NCI-H1436 (cell line): ENCODE measurements at places on chromosomes 1 and 21.
A peak's percentile ranks its signal among the peaks of the same experiment; 100 is the strongest.

GRCh38 chr21:45384656-45385548 is 20.1 kb upstream of the COL18A1 start:
- DNase-seq: no peak

- no peak for DNase-seq
These were observed 8.7 kb downstream of the GNAT2 start for GRCh38 chr1:109610609-109611307.

DNA sequence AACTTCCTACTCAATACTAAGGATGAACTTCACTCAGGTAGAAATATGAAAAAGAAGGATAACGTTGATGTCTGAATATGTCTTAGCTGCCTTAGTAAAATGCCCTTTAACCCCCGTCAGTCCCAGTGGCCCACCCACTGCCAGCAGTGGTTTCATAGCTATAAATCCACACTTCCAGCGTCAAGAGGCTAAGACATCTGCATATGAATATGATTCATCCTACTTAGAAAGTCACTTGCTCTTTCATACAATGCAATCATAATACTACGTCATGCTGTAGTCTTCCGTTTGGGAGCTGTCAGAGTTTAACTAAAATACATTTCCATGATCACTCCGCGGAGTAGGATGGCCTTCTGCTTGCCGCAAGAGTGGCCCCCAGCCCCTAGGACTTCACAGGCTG is 247.3 kb downstream of the SDCCAG8 start:
- DNase-seq: no peak

DNA sequence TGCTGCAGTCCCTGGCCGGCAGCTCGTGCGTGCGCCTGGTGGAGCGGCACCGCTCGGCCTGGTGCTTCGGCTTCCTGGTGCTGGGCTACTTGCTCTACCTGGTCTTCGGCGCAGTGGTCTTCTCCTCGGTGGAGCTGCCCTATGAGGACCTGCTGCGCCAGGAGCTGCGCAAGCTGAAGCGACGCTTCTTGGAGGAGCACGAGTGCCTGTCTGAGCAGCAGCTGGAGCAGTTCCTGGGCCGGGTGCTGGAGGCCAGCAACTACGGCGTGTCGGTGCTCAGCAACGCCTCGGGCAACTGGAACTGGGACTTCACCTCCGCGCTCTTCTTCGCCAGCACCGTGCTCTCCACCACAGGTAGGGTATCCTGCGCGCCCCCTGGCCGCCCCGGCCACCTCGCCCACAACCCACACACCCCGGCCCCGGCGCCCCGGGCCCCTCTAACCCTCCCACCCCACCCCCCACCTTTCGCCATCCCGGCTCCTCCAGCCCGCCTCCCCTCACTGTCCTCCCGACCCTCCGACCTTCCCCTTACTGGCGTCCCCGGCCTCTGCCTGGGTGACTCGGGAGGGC is 352 bp downstream of the KCNK1 start:
- DNase-seq: peak; percentile 31

DNA sequence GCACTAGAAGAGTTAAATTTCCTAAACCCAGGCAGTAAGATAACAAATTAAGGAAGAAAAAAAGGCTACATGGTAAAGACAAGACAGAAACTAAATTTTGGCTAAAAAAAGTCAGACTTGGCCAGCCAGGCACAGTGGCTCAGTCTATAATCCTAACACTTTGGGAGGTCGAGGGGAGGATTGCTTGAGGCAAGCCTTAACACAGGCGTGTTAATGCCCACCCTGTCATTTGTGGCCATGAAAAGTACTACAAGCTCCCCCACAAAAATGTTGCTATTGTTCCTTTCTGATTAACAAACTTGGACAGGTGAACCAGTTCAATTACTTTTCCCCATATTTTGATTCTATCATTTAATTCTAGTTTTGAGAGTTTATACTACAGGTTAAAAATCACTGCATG is 32.3 kb downstream of the UBR4 start:
- no peak for DNase-seq

DNA sequence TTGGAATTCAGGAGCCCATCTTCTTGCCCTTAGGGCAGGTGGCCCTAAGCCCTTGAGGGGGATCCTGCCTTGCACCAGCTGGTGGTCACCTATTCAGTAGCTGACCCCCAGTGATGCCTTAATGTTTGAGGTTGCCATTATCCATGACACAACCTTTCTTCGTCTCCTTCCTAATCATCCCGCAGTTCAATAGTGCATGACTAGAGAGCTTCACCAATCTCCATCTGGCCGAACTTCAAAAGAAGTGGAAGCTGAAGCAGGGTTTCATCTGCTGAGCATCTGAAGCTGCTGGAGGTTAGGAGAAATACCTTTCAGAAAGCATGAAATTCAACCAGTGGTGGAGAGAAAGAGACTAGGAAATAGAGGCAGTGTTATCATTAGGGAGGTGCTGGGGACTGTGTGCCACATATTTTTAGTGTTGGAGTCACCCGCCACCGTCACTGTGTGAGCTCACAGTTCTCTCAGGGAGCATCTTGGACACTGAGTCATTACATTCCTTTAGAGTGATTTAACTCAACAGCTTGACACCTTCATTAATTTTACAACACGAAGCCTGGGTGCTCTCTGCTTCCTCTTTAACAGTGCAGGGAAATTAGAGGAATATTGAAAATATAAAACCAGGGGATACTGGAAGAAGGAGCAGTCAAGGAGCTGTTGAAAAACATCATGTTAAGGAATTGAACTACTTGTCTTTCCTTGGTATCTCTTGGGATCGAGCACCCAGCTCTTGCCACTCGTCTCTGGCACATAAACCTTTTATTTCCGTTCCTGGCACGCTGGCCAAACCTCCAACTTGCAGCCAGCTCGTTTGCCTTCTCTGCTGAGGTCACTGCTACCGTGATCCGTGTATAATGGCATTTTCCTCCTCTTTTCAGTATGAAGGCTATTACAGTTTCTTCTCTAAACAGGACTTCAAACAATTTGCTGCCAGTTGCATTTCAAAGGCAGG is 53.6 kb downstream of the PEX14 start:
- no peak for DNase-seq

DNA sequence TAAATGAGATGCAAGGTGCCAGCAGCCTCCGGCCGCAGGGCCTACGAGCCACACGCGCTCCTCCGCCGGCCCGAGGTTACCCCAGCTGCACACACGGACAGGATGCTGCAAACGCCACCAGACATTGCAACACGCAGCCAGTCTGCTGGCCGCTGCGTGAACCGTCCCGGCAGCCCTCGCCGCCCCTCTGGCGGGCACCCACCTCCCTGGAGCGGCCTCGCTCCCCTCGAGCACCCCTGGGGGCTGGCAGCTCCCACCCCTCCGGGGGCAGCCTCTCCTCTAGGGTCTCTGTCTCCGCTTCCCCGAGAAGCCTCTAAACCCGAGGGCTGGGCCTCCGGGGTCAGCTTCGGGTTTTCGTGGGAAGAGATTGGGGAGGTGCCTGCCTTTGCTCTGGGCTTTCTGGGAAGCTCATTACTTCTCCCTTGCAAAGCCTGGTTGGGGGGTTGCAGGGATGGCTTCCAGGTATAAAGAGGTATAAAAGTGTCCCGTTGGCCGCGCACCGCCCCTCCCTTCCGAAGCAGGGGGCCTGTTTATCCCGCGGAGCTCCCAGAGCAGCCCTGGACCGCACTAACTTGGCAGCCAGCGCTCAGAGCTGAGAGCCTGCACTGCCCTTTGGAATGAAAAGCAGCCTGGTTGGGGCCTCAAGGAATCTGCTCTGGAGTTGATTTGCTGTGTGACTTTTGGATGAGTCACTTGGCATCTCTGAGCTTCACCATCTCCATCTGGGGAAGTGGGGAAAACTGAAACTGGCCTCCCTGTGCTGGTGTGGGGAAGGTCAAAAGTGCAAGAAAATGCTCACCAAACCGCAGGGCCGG is 21.8 kb downstream of the DHRS3 start:
- no peak for DNase-seq

- no peak for DNase-seq
These were observed 142.2 kb downstream of the SLC45A1 start for GRCh38 chr1:8460132-8460544.

- no peak for DNase-seq
These were observed 15.4 kb downstream of the LPAR3 start for GRCh38 chr1:84877592-84877991.

DNA sequence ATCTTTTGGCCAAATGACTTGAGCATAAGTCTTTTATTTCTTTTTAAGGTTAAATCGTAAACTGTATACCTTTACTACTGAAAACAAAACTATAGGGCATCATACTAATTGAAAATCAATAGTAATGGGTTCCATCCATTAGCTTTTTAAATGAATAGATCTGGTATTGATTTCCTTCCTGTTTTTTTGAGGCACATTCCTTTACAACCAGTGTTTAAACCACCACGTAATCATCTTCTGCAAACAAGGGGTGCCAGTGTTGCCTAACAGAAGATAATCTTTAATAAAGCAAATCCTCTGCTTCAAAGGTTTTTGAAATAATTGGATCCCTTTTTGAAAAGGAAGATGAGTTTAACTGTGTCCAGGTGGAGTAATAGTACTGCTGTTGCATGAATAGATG is 48.7 kb upstream of the ANGPTL1 start:
- DNase-seq: no peak

DNA sequence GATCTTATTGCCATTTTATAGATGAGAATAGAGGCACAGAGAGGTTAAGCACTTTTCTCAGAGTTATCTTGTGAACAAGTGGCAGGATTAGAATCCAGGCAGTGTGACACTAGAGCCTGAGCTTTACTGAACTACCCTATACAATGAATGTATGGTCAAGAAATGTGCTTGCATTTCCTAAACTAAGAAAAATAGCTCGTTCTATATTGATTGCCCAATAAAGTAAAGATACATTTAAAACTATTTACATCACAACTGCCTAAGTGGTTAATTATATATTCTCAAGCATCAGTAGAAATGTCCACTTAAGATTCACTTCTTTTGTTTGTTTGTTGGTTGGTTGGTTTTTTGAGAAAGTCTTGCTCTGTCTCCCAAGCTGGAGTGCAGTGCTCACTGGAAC is 91.6 kb downstream of the ZFYVE9 start:
- DNase-seq: no peak
